ENCODE measurements at places on chromosomes 6 and 20.

- no peak for DNase-seq
These were observed 626.1 kb upstream of the ID4 start for GRCh38 chr6:19210849-19211590.

DNA sequence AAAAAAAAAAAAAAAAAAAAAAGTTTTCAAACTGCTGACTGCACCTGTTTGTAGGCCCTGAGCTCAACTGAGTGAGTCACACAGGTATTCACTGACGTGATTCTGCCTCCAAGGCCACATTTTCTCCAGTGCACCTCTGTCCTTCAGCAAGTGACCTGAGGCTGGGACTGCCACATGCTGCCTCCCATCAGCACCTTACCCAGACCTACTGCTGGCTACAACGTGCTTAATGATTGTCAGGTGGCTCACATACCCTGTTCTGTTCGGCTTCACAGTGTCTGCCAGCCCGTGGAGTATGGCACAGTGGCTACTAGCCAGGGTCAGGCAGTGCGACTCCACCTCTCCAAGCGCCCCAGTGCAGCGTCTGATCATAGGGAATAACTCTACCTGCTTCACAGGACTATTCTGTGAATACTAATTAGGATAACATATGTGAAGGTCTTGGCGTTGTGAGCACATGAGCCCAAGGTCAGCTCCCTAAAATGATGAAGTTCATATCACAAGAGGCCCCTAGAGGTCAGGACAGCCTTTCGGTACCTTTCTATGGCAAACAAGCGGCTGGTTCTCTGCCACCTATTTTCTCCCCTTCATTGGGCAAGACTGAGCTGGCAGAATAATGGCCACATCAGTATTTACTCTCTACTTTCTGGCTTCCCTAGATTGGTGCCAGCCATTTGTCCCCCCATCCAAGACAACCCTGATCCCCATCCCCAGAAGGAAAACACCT is 28.1 kb downstream of the RIPOR3 start:
- DNase-seq, result no peak

DNA sequence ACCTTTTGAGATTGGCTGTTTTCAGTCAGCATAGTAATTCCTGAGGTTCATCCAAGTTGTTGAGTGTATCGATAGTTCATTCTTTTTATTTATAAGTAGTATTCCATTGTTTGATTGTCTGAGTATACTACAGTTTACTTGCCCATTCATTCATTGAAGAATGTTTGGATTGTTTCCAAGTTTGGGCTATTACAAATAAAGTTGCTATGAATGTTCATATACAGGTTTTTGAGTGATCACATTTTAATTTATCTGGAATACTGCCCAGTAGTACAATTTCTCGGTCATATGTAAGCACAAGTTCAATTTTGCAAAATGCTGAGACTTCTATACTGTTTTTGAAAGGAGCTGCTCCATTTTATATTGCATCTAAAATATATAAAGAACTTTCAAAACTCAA is 14.2 kb upstream of the EPHA7 start:
- DNase-seq, result no peak

GRCh38 chr6:134240665-134241431 is 77.1 kb downstream of the SGK1 start:
- no peak for DNase-seq

DNA sequence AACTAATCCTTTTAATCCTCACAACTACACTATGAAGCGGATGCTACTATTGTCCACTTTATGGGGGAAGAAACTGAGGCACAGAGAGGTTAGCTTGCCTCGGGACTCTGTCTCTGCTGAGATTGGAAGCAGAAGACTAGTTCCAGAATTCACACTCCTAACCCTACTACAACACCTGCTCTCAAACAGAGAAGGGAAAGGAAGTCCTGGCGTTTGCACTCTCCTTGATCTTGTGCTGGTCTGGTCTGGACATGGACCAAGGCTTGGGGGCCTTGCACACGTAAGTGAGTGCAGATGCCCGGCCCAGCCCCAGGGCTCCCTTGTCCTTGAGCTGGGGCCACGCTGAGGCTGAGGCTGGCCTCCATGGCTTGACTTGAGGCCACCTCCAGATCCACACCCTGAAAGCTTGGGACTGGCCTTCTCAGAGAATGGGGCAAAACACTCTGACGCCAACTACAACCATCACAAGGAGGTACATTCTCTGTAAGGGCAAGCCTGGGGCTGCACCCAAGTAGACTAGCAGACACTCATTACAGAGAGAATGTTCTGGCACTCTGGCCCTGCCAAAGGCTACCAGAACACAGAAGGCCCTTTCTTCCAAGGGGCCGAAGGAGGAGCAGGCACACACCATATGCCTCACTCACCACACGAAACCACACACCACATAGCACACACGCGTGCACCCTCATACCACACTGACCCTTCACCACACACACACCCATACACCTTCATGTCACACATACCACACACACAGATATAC is 33.3 kb upstream of the EZR start:
- DNase-seq, result no peak

Data from astrocyte of the cerebellum (primary cell).